Breast epithelium (tissue), 4 donors: ENCODE measurements at places on chromosomes 5 and 9. TPM values are rescaled to one million over a fixed set of nuclear protein-coding genes. Genes with fewer than 3 reads are reported as not detected.

The PROP1 gene
- total RNA-seq, result not detected

The ZDHHC11 gene
- total RNA-seq, result 9.5 TPM

- no peak overlapping the region for H3K4me3 ChIP-seq
- no peaks in the 10 kb centered on the region for H3K4me1 ChIP-seq
- no peaks in the 10 kb centered on the region for H3K27me3 ChIP-seq
- peak overlapping the region; percentile 64 for H3K27ac ChIP-seq
Observed at GRCh38 chr5:32217886-32218396, 43.8 kb upstream of the GOLPH3 start.

DNA sequence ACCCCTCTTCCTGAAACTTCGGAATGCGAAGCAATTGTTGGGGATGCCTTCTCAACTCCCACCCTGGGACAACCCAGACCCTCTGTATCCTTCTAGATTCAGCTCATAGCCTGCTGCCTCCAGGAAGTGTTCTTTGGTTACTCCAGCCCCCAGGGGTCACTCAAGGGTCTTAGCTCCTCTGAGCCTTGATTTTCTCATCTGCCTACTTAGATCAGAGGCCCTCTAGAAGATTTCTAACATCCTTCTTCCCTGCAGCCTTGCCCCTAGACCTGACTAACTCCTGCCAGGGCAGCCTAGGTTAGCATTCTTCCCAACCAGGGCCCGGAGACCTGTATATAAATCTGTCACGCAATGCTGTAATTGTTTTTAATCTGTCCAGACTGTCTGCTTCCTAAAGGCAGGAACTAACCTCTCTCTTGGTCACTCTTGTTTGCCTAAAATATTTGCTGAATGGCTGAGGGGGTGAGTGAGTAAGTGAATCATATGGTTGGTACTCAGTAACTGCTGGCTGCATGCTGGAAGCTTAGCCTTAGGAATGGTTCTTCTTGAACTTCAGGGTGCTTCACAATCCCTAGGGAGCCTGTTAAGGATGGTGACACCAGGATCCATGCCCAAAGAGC lies 8.2 kb downstream of the GALNT10 start:
- no peak for DNase-seq
- no peaks in the 10 kb centered on the region for H3K27me3 ChIP-seq
- no peaks in the 10 kb centered on the region for H3K36me3 ChIP-seq

DNA sequence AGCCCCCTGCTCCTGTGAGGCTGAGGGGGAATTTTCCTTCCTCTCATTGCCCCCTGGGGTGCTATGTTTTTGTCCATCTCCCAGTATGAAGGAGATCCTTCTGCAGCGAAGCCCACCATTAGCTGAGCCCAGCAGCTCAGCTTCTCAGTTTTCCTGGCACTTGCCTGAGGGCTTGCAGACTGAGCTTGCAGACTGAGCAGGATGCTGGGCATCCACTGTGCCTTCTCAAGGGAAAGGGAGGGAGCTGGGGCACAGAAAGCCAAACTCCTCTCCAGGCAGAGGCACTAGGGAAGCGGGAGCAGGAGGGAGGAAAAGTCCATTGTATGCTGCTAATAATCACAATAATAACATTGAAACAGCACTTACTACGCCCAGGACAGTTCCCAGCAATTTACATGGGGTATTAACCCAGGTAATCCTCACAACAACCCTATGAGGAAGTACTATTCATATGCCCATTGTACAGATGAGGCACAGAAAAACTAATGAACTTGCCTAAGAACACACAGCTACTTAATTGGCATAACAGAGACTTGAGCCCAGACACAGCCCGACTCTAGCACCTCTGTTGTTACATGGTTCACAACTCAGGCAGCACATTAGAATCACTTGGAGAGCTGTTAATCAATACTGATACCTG lies 86.9 kb upstream of the SSBP2 start:
- no peak overlapping the region for H3K4me3 ChIP-seq
- no peaks in the 10 kb centered on the region for H3K4me1 ChIP-seq
- no peak for DNase-seq
- no peak overlapping the region for H3K27ac ChIP-seq

- H3K4me3 ChIP-seq, result no peak overlapping the region
- DNase-seq, result no peak
- no peaks in the 10 kb centered on the region for H3K4me1 ChIP-seq
- H3K36me3 ChIP-seq, result no peaks in the 10 kb centered on the region
- no peaks in the 10 kb centered on the region for H3K27me3 ChIP-seq
- H3K27ac ChIP-seq, result no peak overlapping the region
Observed at GRCh38 chr5:121692158-121692557, 159.5 kb upstream of the FTMT start.

GRCh38 chr5:115325296-115325959 lies 29.0 kb upstream of the CCDC112 start:
- no peak overlapping the region for H3K27ac ChIP-seq
- no peaks in the 10 kb centered on the region for H3K4me1 ChIP-seq
- no peaks in the 10 kb centered on the region for H3K27me3 ChIP-seq
- DNase-seq, result no peak
- H3K36me3 ChIP-seq, result no peaks in the 10 kb centered on the region
- no peak overlapping the region for H3K4me3 ChIP-seq

GRCh38 chr5:113939988-113940387 lies 421.9 kb upstream of the KCNN2 start:
- no peaks in the 10 kb centered on the region for H3K27me3 ChIP-seq
- no peak overlapping the region for H3K27ac ChIP-seq
- H3K4me3 ChIP-seq, result no peak overlapping the region

DNA sequence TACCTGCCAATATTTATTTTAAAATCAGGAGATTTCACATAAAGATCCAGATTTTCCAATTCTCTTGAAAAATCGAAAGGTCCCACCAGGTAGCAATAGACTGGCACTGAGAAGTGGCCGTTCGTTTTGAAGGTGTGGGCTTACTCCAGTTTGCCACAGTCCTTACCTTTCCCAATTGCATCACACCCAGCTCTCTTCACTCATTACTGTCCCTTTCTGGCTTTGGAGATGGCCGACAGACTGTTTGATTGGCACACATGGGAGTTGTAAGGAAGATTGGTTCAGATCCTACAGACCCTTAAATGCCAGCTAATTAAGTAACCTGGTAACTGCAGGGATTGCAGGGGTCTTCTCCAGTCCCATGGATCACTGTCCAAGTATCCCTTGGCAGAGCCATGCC lies 68.7 kb upstream of the LARP1 start:
- no peaks in the 10 kb centered on the region for H3K27me3 ChIP-seq
- H3K4me3 ChIP-seq, result no peak overlapping the region
- DNase-seq, result no peak
- no peak overlapping the region for H3K27ac ChIP-seq
- no peaks in the 10 kb centered on the region for H3K4me1 ChIP-seq

DNA sequence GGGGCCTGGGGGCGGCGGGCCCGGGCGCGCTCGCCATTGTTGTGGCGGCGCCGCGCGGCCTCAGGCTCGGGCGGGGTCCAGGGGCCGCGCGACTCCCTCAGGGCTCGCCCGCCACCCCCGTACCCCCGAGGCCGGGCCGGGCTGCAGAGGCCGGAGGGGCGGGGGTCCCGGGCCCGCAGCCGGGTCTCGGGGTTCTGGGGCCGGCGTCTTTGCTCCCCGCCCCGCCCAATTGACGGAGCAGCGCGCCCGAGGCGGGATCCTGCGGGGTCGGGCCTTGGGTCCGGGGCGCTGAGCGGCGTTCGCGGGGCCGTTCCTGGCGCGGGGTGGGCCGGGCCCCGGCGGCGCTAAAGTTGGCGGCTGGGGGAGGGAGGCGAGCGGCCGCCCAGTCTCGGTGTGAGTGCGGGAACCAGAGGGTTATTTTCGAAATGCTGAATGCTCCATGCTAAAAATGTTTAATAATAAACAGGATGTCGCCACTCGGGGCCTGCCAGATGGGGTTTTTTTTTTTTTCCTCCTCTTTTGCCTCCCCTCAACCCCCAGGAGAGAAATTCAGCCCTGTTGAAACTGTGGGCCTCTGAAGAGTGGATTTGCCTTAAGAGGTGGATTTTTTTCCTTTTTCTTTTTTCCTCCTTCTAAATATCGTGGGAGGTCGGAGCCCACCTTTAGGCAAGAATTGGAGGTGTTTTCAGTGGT lies 724 bp downstream of the PRRC2B start:
- peaks cover 28% of the 10 kb centered on the region for H3K4me1 ChIP-seq
- DNase-seq, result no peak
- H3K4me3 ChIP-seq, result peak overlapping the region; percentile 73
- H3K27me3 ChIP-seq, result no peaks in the 10 kb centered on the region
- H3K36me3 ChIP-seq, result no peaks in the 10 kb centered on the region

- H3K36me3 ChIP-seq, result no peaks in the 10 kb centered on the region
- no peaks in the 10 kb centered on the region for H3K27me3 ChIP-seq
- no peaks in the 10 kb centered on the region for H3K4me1 ChIP-seq
- DNase-seq, result no peak
- no peak overlapping the region for H3K27ac ChIP-seq
- no peak overlapping the region for H3K4me3 ChIP-seq
Observed at GRCh38 chr5:135964670-135965320, 10.0 kb upstream of the LECT2 start.

DNA sequence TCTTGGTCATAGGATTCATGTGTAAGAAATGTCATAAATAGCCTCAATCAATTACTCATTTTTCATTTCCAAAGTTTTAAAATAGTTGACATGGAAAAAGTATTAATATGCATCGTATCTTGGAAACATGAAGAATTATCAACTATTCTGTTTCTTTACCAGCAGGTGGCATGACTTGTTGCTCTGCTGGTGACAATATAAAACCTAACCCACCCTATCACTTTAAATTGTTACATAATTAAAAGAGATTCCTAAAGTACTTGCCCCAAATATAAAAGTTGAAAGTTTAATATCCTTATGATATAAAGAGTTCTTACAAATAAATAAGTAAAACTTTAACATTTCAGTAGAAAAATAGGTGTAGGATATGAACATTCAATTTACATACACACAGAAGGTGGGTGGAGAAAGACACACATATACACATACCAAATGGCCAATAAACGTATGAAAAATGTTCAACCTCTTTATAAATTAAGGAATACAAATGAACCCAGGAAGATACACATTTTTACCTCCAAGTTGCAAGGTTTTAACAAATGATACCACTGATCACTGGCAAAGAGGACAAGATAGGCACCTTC lies 30.6 kb downstream of the MAP1B start:
- no peak for DNase-seq
- no peak overlapping the region for H3K27ac ChIP-seq
- no peaks in the 10 kb centered on the region for H3K4me1 ChIP-seq
- H3K36me3 ChIP-seq, result no peaks in the 10 kb centered on the region

DNA sequence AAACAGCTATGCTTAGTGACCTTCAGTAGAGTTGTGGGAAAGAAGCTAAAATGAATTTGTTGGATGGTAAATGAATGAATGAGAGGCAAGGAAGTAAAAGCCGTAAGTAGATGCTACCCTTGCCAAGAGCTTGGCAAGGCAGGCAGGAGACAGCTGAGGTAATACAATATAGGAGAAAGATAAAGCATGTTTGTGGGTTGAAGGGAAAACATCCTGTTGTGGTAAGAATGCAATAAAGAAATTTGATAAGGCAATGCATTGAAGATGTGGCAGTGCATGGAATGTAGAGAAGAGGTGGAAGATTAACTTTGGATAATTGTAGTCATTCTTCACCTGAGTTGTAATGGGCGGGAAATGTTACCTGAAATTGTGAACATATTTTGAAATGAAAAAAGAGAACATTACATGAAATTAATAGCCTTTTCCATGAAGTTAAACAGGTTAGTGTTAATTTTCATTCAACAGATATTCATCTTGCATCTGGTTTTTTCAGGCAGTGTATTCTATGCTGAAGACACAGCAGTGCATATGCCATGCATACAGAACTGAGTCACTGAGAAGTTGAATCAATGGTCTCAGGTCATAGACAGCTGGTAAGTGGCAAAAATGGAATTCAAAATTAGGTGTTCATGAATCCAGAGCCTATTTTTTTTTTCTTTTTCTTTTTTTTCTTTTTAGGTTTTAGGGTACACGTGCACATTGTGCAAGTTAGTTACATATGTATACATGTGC lies 43.4 kb upstream of the SPINK5 start:
- H3K4me3 ChIP-seq, result no peak overlapping the region
- H3K27ac ChIP-seq, result no peak overlapping the region
- no peaks in the 10 kb centered on the region for H3K36me3 ChIP-seq
- no peaks in the 10 kb centered on the region for H3K27me3 ChIP-seq
- H3K4me1 ChIP-seq, result no peaks in the 10 kb centered on the region
